Amniotic stem cell (primary cell): ENCODE measurements at places on chromosomes 16 and 17.

- DNase-seq = no peak
Observed at GRCh38 chr16:46848768-46849764, 18.1 kb upstream of the C16orf87 start.

DNA sequence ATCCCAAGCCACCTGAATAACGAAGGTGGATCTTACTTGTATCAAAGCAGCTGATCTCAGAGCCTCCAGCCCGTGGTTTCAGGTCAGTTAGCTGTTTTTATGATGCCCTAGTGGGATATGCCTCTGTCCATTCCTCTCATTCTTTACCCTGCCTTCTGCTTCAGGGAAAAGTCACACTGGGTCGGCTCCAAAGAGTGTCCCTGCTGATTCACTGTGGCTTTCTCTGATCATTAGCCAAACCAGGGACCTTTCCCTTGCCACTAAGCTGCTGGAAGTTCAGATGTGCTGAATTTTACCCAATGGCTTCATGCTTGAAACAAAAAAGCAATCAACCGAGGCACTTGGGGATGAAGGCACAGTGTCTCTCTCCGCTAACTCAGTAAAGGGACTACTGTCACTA is 170.2 kb upstream of the SALL1 start:
- no peak for DNase-seq

DNA sequence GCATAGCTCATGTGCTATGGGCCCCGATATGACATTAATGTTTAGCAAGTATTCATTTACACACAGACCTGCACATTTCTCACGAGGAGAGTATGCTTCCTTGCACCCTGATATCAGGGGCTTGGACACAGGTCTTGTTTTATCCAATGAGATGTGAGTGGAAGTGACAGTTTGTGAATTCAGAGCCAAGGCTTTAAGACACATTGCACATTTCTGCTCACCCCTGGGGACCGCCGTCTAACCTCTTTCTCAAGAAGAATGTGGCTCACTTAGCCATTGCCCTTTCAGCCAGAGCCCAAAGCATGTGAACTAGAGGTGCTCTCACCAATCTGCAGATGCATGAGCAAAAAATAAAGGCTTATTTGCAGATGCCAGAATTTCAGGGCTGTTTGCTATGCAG is 116.1 kb upstream of the C16orf82 start:
- DNase-seq = no peak

DNA sequence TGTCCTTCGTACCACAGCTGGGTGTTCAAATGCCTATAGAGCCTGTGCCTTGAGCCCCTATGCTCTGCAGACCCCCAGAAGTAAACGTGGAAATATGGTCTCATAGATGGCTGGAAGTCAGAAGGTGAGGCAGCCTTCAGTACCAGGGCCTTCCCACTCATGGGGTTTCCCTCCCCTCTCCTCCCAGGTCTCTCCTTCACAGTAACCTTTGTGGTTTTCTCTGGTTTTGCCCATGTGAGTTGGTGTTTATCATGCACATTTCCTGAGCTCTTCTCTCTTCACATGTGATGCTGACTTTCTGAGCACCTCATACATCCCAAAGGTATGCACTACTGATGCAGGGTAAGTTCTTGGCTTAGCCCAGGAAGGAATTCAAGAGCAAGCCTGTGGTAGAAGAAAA is 35.4 kb downstream of the TMEM114 start:
- DNase-seq = no peak

- DNase-seq = no peak
Observed at GRCh38 chr17:4807605-4808377, 839 bp downstream of the PLD2 start.

GRCh38 chr17:78450696-78451345 is 72.4 kb downstream of the PGS1 start:
- no peak for DNase-seq
